NCI-H1105 (cell line): ENCODE measurements at places on chromosomes 2 and 18.

DNA sequence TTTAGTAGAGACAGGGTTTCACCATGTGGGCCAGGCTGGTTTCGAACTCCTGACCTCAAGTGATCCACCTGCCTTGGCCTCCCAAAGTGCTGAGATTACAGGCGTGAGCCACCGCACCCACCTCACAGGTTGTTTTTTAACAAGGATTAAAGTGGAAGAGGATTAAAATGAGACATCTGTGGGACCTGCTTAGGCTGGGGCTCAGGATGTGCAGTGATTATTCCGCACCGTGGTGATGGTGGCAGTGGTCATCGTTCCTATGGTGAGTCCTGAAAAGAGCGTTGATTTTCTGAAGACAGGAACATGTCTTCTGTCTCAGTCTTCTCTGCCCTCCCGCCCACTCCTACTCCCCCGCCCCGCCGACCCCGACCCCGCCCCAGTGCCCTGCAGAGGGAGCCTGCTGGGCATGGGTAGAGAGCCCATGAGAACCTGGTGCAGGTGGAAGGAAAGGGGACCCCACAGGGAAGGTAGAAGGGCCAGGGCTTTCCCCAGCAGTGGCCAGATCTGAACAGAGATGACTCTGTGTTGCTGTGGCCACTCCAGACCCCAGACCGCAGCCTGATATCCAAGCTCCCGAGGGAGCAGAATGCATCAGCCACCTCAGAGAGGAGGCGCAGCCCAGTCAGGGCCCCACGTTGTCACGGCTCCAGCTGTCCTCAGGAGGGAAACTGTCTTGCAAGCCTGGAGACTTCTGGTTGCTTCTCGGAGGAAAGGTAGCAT lies 34.5 kb upstream of the FOSL2 start:
- DNase-seq = no peak

- no peak for DNase-seq
These were observed 132.4 kb downstream of the PXDN start for GRCh38 chr2:1611886-1612285.

DNA sequence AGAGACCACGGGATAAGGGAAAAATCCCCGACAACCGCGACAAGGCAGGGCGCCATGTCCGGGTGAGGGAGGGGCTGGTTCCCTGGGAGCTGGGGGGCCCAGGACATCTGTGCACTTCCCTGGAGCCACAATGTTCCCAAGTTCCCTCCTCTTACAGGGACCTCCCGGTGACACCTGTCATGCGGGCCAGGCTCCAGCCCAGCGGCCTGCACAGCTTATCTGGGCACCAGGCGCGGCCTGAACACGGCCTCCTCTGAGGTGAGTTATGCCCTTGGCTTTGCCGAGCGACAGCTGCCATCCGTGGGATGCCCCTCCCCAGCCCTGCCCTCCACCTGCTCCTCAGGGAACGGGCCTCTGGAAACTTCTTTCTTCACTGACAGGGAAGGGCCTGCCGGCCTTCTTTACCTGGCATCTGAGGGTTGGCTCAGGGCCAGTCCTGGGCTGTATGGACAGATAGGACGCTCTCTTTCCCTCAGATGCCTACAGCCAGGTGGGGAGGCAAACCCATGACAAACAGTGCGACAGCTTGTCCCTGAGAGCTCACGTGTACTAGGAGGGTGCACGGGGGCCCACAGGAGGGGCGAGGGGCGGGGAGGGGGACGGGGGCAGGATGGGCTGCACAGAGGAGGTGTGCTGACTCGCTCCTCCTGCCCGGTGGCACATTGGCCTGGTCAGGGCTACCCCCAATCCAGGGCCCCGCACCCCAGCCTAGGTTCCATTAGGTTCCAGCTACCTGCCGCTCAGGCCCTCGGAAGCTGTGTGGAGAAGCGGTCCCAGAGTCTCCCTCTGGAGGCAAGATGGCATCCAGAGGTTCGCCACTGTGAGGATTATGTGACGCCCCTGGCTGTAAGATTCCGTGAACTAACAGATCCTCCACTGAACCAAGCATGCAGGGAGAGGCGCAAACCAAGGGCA lies 34.9 kb upstream of the HPCAL1 start:
- DNase-seq = no peak

GRCh38 chr2:237600205-237600846 lies 9.8 kb upstream of the RAB17 start:
- no peak for DNase-seq

- no peak for DNase-seq
These were observed 139.4 kb downstream of the SMAD7 start for GRCh38 chr18:48811401-48811800.
